ENCODE measurements at places on chromosomes 3 and 15.
A peak's percentile ranks its signal among the peaks of the same experiment; 100 is the strongest.

DNA sequence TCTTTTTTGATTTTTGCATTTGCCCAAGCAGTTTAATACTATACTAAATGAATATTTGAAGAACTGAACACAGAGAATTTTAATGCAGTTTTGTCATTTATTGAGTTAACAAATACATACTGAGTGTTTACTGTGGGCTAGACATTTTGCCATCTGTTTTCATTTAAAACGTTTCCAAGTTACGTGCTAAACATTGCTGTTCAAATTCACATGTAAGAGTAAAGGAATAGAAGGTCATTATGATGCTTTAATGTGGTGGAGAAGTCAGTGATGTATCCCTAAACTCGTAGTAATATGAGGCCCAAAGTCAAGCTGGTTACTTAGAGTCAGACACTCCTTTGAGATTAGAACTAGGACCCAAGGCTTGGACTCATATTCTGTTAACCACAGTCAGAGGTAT lies 49.4 kb downstream of the CRYBG3 start:
- peak; percentile 34 for DNase-seq

DNA sequence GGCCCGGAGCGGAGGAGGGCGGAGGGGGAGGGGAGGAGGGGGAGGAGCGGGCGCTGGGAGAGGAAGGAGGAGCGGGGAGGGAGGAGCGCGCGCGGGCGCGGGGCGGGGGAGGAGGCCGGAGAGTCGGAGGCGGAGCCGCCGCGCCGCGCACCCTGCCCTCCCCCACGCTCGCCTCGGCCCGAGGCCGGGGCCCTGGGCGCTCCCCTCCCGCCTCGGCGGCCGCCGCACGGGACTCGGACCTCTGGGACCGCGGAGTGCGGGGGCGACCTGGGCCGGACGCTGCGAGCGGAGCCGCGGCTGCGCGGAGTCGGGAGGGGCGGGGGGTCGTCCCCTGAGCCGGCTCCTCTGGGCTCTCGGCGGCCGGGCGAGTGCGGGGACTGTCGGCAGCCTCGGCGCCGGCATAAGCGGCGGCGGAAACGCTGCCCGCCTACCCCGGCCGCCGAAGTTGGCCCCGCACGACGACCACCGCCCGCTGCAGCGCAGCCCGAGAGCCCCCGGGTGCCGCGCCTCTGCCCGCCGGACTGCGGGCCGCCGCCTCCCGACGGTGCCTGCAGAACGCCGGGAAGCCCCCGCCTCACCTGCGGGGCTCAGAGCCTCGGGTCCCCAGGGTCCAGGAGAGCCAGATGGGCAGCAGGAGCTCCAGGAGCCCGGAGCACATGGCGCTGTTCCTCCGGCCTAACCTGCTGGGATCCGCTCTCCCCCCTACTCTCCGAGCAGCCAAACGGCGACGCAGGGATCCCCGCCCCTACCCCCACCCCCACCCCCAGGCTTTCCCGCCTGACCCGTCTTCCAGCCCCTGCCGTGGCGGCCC lies 406 bp upstream of the GABRB3 start:
- no peak for DNase-seq

DNA sequence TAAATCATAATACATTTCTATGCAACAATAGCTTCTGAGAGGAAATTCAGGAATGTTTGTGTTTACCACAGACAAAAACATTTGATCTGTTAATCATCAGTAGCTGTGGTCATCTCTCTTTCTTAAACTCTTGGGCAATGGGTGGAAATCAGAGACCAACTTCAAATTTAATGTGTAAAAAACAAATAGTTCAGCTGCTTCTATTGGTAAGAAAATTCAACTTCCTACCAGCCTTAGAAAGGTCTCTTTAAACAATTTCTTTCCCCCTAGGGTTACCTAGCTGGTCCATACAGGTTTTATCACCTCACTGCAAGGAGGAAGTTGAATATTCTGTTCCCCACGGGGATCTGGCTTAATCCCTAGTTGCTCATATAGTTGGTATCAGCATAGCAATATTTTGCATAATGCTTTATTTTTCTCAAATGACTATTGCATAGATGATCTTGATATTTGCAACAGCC lies 20.3 kb upstream of the PPP4R2 start:
- DNase-seq, result peak; percentile 90

DNA sequence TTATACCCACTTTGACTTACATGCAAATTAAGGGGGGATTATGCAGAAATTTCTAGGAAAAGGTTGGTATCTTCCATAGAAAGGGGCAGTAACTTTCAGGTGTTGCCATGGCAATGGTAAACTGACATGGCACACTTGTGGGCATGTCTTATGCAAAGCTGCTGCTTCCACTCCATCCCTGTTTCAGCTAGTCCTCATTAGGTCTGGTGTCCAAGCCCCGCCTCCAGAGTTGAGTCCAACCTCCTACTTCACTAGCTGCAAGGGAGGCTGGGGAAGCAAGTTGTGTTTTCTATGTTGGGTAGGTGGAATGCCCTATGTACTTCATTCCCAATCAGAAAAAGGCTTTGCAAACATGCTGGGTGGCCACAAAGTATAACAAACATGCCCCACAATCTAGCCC lies 14.7 kb upstream of the KLHL40 start:
- no peak for DNase-seq

GRCh38 chr15:38129531-38130204 lies 123.0 kb upstream of the SPRED1 start:
- DNase-seq, result peak; percentile 99

- no peak for DNase-seq
Measured at GRCh38 chr15:68302729-68303128, 25.2 kb downstream of the FEM1B start.

- no peak for DNase-seq
Measured at GRCh38 chr3:141269961-141270360, 38.3 kb downstream of the PXYLP1 start.

DNA sequence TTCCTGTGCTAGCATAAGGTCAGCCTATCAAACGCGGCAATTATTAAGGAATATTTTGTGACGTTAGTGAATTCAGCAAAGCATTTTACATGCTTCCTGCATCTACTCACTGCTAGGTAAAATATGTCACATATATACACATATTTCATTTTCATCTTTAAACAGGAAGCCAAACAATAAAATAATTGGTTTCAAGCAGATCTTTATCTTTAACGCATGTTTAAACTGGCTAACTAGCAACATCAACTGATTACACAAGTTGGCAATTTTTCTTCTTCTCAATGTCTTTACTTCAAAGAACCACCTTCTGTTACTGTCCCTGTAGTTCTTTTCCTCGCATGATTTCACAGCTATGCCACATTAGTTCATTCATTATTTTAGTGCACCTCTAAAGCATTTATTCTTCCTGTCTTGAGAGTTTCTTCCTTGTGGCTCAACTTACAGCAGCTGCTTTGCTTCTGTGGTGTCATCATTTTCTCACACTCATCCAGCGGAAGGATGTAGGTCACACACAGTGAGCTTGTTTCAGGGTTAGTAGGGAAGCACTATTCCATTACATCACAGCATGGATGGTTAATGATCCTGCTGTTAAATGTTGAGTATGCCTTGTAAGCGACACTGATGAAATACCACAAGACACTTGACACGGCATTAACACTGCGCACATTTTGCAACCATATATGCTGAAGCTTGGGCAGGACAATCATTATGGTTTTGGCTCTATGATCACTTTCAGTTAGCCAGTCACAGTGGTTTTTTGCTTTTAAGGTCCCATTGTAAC lies 2.3 kb upstream of the BCHE start:
- DNase-seq, result peak; percentile 25

DNA sequence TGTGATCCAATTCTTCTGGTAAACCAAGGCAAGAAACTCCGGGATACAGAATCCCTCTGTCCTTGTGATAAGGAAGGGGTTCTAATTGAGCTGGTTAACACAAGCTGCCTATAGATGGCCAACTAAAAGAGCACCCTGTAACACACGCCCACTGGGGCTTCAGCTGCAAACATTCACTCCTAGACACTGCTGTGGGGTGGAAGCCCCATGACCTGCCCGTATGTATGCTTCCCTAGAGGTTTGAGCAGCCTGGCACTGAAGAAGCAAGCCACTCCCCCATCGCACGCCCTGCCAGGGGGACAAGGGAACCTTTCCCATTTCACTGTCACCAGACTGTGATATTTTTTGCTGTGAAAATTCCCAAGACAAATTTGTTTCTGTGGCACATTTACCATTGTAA lies 516.9 kb upstream of the GOLIM4 start:
- no peak for DNase-seq

GRCh38 chr3:108667312-108667711 lies 77.8 kb downstream of the DZIP3 start:
- no peak for DNase-seq

DNA sequence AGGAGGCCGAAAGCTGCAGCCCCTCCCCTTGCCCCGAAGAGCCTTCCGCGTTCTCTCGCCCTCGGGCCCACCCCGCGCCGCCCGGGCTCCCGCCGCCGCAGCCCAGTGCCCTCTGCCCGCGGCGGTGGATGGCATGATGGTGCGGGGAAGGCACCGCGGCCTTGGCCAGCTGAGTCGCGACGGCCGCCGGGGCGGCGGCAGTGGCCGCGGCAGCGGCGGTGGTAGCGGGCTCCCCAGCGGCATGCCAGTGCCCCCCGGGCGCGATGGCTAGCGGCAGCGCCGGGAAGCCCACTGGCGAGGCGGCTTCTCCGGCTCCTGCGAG lies 1.2 kb downstream of the TLNRD1 start:
- DNase-seq, result no peak

- no peak for DNase-seq
Measured at GRCh38 chr15:75646944-75647364, 758 bp upstream of the SNX33 start.

DNA sequence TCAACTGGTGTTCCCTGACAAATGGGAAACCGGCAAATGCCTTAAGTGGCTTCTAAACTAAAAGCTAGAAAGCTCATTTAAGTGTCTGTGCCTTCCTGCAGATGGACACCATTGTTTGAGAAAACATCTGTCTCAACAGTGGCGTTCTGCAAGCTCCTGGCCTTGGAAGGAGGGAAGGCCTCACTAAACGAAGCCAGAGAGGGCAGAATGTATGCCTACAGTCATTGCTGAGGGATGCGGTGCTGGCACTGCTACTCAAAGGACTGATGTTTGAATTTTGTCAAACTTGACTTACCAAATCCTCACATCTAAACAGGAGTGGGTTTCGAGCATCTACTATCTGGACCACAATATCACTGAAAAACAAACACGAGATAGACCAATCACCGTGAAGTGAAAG lies 12.2 kb downstream of the LSG1 start:
- no peak for DNase-seq

DNA sequence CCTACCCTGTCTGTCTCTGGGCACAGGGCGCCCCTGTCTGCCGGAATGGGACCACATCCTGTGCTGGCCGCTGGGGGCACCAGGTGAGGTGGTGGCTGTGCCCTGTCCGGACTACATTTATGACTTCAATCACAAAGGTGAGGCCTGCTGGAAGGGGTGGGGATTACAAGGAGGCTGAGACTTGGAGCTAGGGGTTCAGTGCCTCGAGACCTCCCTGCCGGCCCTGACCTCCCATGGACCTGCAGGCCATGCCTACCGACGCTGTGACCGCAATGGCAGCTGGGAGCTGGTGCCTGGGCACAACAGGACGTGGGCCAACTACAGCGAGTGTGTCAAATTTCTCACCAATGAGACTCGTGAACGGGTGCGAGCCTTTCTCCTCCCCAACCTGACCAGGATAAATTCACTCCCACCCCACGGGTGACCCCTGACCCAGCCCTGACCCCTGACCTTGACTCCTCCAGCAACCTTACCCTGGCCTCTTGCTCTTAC lies 20.4 kb downstream of the PTH1R start:
- no peak for DNase-seq

- no peak for DNase-seq
Measured at GRCh38 chr15:89132611-89133507, 44.6 kb downstream of the ABHD2 start.

DNA sequence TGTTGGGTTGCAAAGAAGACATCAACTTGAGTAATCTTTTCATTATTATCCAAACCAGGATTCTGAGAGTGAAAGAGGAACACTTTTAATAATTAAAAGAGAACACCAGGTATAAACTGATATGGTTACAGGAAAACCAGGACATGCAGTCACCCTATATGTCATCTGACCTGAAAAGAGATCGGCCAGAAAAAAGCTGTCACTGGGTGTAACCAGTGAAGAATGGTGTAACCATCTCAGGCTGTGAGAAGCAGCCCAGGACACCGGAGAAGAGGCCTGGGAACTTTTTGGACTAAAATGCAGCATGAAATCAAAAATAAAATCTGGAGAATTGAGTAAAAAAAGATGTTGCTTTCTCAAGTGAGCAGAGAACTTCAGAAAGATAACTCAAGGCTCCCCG lies 10.1 kb upstream of the CCDC80 start:
- no peak for DNase-seq

DNA sequence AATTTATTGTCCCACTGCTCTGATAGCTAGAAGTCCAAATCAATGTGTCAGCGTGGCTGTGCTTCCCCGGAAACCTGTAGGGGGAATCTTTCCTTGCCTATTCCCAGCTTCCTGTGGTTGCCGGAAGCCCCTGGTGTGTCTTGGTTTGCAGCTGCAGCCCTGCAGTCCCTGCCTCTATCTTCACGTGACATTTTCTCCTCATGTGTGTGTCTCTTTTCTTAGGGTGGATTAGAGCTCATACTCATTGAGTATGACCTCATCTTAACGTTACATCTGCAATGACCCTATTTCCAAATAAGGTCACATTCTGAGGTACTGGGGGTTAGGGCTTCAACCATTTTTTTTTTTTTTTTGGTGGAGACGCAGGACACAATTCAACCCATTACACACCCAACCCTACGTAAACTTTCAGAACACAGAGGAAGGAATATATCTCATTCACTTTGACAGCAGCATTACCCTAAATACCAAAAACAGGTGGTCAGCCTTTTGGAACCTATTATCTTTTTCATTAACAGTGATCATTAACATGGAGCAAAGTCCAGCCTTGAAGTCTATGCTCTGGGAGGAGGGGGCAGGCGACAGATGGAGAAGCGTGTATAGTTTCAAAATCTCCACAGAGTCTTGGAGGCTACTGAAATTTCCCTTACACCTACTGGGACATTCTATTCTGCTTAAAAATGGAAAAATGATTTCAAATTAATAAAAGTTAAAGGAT lies 88.6 kb downstream of the RYK start:
- DNase-seq, result no peak

GRCh38 chr3:186057594-186057993 lies 51.3 kb downstream of the ETV5 start:
- peak; percentile 97 for DNase-seq

Data from iris pigment epithelial cell (primary cell).